ENCODE measurements at places on chromosomes 7 and 10.

DNA sequence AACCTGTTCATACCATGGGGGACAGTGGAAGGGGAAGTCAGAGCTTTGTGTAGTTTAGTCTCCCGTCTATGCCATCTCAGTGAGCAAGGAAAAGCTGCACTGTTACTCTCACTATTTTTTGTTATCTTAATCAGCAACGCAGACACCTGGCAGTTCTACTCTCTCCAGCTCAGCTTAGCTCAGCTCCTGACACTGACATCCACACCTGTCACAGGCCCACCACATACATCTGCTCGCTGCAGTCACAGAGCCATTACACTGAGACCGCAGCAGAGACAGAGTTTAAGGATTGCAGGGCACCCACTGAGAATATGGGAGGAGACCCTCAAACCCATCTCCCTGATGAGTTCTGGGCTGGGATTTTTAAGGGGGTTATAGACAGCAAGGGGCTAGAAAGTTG is 257.3 kb upstream of the AKR1E2 start:
- no peak for ATAC-seq

DNA sequence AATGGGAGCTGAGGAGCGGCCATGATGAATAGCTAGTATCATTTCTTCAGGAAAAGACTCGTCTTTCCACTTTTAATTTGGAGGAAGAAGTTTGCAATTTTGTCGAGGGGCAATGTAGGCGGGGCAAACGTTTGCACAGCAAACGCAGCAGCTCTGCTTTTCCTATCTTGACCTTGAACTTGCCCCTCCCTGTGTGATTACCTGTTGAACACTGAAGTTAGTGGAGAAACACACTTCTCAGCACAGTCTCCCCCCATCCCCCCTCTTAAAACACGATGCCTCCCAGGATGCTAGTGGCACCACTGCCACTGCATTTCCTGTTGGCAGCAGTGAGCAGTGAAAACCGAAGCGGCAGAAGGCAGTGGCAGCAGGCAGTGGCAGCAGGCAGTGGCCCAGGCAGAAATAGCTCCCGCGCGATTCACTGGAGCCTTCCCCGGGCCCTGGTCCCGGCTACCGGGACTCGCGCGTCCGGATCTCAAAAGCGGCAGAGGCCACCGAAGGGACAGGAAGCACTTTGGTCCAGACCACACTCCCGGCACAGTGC is at the start of gene EPDR1:
EPDR1 (plus strand) TSS at position 336 of the 544 bp plus-strand sequence. CDS start 300 bp downstream, outside the sequence.
- no peak for ATAC-seq

- no peak for ATAC-seq
Measured at GRCh38 chr7:73530800-73531199, 8.7 kb upstream of the BAZ1B start.

- ATAC-seq, result no peak
Measured at GRCh38 chr10:92110039-92110794, 180.7 kb downstream of the CPEB3 start.

DNA sequence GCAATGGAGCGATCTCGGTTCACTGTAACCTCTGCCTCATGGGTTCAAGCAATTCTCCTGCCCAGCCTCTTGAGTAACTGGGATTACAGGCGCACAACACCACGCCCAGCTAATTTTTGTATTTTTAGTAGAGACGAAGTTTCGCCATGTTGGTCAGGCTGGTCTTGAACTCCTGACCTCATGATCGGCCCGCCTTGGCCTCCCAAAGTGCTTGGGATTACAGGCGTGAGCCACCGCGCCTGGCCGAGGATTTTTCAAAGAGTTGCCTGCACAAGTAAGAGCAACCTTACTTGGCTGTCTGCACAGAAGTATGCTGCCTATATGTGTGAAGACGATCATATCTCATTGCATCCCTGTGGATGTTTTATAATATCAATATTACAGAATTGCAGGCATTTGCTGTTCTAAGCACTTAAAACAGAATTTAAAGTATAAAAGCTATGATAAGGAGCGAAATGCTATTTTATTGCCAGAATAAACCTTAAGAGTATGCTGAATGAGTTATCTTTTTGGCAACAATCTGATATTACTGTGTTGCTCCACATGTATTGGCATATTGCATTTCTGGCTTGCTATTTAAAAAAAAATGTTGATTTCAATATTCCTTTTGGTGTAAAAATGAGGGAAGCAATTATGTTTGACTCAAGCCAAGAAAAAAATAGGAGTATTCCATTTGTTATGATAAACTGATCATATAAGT is 379.4 kb upstream of the SEMA3D start:
- no peak for ATAC-seq

DNA sequence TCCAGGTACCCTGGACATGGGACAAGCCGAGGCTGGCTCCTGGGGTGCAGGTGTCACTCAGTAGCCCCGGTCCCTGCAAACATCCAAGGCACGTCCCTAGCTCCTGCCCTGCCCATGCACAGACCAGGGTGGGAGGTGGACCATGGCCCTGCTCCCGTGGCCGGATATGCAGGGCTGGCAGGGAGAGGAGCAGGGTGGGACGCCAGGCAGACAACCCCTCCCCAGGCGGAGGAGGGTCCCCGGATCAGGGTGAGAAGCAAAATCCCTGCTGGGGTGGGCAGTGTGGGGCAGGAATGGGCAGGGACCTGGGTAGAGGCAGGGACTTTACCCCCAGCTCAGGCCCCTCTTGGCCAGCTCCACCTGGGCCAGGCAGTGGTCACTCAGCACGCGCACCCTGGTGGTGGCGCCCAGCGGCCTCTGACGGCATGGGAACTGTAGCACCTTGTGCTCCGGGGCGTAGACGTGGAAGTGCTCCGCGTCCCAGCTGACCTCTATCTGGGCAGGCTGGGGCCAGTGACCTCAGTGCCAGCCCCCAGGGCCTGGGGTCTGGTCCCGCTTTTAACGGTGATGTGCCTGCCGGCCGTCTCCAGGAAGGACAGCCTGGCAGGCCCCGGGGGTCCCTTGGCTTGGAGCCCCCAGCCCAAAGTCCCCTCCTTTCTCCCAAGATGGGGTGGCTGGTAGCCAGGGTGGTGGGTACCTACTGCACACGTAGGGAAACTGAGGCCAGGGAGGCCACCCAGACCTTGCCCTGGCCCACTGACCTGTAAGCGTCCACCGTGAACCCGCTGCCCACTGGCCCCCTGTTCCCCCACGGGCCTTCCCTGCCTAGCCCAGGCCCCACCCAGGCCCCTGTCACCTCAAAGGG is 1.2 kb downstream of the GRIFIN start:
- ATAC-seq, result no peak

DNA sequence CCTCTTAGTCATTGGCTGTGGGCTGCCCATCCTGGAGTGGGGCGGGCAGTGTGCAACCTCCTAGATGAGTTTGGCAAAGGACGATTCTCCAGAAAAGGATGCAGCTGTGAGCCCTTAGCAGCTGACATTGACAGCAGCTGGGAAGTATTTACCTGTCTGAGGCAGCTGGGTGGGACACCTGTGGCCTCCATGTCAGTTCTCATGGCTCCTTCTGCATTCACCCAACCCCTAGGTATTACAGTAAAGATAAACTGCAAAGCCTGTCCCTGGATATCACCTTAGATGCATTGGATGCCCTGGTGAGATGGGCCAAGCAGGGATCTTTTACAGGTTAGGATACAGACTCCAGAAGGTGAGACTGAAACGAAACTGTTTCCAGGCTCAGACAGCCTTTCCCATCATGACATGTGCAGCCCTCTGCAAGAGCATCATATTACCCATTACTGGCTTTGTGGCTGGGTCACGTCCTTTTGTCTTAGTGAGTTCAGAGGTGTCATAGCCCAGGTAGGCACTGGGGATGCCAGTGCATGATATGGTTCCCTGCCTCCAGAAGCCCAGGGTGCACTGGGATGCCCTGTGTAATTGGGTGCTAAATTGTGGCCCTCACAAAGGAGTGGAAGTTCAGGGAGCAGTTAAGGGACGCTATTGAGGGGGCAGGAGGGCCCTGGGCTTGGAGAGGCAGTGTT is 28.9 kb downstream of the MINDY4 start:
- no peak for ATAC-seq

GRCh38 chr7:140084972-140085371 is 22.2 kb upstream of the PARP12 start:
- ATAC-seq, result peak; percentile 81

- no peak for ATAC-seq
Measured at GRCh38 chr7:1768832-1769231, 98.8 kb downstream of the ELFN1 start.

DNA sequence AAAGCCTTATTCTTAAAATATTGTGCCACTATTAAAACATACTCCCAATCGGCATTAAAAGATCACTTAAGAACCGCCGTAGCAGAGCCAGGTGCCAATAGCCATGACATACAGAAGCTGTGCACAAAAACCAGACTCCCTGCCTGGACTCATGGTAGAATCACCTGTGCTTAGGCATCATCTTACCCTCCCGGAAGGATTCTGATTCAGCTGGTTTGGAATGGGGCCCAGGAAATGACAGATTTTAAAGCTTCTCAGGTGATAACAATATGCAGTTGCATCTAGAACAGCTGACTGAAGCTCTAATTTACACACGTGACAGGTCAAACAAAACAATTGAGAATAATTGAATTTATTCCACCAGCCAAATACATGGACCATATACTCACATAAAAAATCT is 10.7 kb downstream of the A1CF start:
- ATAC-seq, result no peak

- peak; percentile 57 for ATAC-seq
Measured at GRCh38 chr10:6918305-6918704, 338.2 kb upstream of the PRKCQ start.
